ENCODE measurements at places on chromosomes 4 and X.
A peak's percentile ranks its signal among the peaks of the same experiment; 100 is the strongest.

DNA sequence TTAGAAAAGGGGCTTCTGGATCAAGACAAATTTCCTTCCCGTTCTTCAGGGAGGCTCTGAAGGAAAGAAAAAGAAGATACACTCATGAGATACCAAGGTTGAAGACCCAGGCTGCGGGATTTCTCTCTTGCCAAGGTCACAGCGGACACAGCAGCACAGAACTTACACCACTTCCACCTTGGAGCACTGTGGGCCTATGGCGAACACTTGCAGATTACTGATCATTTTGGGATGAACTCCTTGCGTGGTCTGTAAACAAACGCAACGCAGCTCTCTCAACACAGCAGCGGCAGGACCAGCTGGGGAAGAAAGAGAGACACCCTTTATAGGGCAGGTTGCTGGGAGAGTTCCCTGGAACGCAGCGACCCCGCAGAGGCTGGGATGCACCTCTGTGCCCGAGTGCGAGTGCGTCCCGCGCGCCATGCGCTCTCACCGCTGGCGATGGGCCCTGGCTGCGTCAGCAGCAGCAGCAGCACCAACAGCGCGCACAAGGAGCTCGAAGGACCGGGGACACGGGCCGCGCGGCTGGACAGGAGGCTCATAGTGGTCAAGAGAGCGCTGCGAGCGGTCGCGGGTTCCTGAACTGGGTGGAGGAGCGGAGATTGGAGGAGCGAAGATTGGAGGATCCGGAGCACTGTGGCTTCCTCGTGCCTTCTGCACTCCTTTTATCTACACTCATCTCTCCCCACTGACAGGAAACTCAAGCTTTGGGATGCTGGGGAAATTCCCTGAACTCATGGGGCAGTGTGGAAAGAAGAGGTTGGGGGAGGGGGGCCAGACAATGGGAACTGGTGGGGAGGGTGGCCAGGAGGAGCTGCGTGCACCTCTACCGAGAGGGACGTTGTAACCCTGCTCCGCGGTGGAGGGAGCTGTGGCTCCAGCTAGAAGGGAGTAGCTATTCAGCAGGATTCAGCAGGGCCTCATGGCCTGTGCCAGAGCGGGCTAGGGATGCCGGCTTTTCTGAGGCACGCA is at the start of gene CXCL5:
Gene CXCL5, minus strand, starts transcription at position 638 of the 972 bp plus-strand sequence. Its CDS starts 96 bp downstream, at position 542.
- no peak for DNase-seq

- no peak for DNase-seq
These were observed 69.6 kb downstream of the EPHA5 start for GRCh38 chr4:65600656-65601055.

DNA sequence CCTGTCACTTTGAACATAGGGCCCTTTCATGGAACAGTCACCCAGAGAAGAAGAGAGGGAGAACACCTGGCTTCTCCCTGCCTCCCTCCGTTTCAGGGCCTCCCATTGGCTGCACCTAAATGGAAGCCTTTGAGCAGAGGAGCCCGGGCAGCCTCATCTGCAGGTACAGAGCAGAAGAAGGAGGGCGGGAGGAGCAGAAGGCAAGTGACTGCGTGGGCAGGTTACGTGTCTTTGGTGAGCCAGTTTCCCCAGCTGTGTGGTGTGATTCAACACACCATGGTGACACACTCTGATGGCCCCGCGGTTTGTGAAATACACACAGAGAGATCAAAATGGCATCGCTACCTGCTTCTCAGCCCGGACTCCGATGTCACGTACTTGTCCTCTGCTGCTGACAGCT is 431 bp downstream of the C4orf50 start:
- DNase-seq = no peak

DNA sequence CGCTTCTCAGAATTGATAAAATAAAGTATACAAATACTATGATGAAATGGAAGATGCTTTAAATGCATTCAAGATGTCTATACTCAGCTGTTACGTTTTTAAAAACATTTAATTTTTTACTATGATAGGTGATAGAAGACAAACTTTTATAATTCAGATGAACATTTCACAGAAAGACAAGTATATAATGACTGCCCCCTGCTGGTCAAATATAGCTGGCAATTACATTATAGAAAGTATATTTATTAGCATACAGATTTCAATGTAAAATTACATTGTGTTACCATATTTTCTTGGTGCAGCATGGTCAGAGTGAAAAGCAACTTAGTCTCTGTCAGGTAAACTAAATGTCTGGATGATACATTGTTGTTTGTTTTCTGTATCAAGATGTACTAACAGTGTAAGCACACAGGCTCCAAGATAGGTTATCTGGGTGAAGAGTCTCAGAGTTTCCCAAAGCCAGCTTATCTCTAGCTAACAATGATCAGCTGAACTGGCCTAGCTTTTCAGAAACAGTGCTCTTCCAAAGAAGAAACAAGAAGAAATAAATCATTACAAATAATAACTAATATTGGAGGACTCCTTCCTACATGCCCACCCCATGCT is 54.1 kb downstream of the SRPX start:
- no peak for DNase-seq

DNA sequence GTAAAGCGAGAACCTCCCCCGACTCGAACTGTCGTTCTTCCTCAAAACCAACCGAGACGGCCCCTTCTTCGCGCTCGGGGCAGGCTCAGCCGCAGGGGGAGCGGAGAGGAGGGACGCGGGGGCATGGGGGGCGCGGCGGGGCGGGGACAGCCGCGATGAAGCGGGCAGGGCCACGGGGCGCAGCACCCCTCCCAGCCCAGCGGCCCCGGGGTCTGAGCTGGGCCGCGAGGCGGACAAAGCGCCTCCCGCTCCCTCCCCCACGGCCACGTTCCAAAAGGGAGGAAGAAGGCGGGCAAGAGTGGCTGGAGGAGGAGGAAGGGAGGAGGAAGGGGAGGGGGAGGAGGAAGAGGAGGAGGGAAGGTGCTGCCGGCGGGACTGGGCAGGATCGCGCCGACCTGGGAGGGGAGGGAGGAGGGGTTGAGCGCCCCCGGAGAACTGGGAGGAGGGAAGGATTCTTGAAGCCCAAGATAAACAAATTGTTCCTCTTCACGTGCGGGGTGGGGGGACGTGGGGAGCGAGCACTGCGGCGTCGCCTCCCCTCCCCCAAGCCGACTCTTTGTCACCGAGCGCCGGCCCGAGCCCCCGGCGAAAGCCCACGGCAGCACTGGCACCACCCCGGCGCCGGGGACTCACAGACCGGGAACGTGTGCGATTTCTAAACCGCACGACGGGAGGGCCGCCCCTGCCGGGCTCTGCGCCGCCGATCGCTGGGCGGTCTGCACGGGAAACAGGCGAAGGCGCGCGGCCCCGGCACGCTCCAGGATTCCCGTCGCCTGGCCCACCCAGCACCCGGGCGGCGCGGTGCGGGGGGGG is 2.9 kb downstream of the MAML3 start:
- DNase-seq = peak; percentile 37

DNA sequence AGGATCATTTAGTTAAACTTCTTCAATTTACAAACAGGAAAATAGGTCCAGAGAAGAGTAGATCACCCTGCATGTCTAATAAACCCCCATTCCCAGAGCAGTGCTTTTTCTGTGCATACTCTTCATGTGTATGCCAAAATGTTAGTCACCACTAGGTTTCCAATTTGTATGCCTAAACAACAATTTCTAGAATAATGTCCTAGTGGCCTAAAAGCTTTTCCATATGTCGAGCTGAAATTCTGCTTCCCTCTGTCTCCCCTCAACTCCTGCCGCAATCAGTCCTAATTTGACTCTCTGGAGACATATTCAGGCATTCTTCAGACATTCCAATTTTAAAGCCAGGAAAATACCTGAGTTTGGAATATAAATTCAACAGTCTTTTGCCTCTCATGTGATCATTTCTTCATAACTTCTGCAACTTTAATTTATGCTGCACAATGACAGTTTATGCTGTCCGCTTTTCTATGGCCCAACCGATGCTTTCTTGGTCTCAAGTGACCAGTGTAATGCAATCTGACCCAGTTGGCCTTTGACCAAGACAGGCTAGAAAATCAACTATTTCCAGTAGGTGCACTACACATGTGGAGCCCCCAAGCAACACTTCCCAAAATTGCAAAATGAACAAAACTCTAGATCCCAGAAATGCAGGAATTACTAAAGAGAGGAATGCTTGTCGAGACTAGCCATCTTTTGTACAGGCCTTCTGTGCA is 122.9 kb upstream of the FMR1 start:
- no peak for DNase-seq

- DNase-seq = no peak
These were observed 85.1 kb downstream of the MFAP3L start for GRCh38 chr4:169941141-169941540.

DNA sequence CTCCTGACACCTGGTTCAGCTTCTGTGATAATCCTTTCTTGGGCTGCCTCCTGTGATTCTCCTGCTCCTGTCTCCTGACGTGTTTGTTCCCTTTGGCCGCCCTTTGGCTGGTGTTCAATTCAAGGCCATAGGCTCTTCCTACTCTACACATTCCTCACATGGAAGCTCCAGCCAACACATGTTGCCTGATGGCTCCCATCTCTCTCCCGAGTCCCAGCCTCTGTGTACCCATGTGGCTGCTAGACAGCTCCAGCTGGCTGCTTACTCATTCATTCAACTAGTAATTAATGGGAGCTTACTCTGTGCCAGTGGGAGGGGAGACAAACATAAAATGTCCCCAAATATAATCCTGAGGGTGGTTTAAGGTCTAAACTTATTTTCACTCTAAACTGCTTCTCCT is 9.2 kb upstream of the MED28 start:
- no peak for DNase-seq

GRCh38 chr4:11178433-11178832 is 250.3 kb downstream of the HS3ST1 start:
- DNase-seq = no peak

DNA sequence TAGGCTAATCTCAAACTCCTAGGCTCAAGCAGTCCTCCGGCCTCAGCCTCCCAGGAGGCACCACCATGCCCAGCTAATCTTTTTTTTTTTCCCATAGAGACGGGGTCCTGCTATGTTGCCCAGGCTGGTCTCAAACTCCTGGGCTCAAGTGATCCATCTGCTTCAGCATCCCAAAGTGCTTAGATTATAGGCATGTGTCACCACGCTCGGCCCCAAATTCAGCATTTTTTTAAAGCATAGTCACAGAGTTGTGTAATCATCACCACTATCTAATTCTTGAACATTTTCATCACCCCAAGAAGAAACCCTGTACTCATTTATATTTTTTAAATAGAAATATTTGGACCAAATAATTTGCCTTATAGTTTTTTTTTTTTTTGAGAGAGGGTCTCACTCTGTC is 10.3 kb downstream of the CENPI start:
- DNase-seq = no peak

GRCh38 chr4:16259889-16260246 is 33.6 kb upstream of the TAPT1 start:
- DNase-seq = no peak

GRCh38 chr4:152935631-152936445 is at the start of gene FHDC1:
TSS of gene FHDC1 (plus strand) at chr4:152936323. CDS start at chr4:152943058, 6,735 bp downstream.
- no peak for DNase-seq

DNA sequence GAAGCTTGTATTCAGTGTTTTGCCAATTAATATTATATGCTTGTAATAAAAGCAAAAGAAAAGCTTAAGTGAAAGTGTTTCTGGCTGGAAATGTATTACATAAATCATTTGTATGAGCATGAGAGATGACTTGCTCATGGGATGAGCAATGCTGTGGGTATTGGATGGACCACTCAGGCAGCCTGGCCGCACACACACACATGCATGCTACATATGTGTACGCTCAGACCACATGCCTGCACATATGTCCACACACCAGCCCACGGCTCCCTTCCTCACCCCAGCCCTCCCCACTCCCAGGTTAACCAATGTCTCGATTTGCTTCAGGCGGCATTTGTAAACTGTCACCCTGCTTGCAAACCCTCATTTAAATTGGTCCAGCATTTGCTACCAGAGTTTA is 55.9 kb downstream of the CPLX1 start:
- DNase-seq = no peak

DNA sequence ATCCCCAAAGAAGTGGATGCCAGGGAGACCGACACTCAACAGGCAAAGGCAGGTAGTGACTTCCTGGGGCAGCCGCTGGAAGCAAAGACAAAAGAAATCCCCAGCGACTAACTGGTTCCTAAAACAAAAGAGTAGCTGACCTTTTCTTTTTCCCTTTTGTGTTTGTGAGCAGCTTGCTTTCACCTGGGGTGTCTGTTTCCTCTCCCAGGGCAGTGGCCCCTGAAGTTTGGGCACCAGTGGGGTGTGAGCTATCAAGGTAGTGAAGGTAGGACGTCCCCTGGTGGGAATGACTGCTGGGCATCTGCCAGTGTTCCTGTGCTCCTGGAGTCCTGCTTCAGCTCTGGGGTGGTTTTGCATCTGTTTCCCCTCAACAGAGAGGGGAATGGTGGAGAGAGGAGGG is 41.6 kb upstream of the STIM2 start:
- DNase-seq = no peak

- no peak for DNase-seq
These were observed 155.6 kb downstream of the PCDH7 start for GRCh38 chr4:30875658-30876269.

GRCh38 chr4:150949943-150950342 is 65.1 kb downstream of the LRBA start:
- no peak for DNase-seq

DNA sequence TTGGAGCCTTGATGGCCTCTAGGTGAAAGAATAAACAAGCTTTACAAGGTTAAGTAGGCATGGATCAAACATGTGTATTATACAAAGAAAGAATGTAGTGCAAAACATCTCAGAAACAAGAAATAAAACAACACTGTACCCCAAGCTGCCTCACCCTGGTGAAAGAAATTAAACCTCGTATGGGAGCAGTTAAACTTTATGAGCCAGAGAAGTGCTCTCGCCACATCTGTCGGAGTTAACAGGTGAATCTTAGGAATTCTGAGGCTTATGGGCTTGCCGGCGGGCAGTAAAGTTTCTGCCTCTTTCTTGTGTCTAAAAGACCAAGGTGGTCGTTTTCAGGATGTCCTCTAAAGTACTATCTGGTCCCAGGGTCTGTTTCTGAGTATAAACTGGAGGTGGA is 34.0 kb upstream of the ARSH start:
- no peak for DNase-seq

GRCh38 chrX:619451-619811 is 11.2 kb upstream of the SHOX start:
- DNase-seq = no peak

GRCh38 chr4:62461961-62462360 is 1261.8 kb downstream of the ADGRL3 start:
- DNase-seq = no peak

DNA sequence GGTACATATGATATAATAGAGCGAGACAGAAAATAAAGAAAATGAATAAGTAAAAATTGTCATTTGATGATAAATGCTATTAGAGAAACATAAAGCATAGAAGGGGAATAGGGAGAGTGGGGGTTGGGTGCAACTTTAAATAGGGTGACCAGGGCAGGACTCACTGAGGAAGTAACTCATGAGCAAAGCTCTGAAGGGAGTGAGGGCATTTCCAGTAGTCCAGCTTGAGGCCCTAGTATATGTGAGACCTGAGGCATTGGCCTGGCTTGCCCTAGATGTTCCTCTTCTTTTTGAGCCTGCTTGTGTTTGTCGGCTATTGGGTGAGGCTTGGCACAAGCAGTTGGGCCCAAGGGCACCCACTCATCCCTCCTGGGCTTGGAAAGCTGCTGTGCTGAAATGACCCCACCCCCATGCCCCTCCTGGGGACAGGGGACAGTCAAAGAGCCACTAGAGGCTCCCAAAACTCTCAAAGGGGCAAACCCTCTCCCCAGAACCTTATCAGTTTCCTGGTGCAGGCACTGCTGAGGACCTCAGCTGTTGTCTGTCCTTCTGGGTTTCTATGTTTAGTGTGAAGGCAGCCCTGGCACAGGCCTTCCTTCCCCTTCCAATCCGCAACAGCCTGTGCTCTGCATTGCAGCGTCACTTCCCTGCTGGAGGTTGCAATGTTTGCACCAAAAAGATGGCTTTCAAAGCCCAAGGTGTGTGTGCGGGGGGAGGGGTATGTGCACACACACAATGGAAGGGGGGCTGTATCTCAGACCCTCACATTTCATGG is 40.1 kb downstream of the APLN start:
- DNase-seq = no peak

- DNase-seq = no peak
These were observed 61.4 kb downstream of the WFS1 start for GRCh38 chr4:6331018-6331417.

Measured in NCI-H524 treated with DMSO at 0.1 percent for 48 hours (cell line).